ENCODE measurements at places on chromosomes 6 and 20.
A peak's percentile ranks its signal among the peaks of the same experiment; 100 is the strongest.

GRCh38 chr6:43075670-43076463, at the start of gene PTK7:
TSS of gene PTK7 (plus strand) at chr6:43076314. CDS start at chr6:43076489, 175 bp downstream.
- peak; percentile 88 for DNase-seq

DNA sequence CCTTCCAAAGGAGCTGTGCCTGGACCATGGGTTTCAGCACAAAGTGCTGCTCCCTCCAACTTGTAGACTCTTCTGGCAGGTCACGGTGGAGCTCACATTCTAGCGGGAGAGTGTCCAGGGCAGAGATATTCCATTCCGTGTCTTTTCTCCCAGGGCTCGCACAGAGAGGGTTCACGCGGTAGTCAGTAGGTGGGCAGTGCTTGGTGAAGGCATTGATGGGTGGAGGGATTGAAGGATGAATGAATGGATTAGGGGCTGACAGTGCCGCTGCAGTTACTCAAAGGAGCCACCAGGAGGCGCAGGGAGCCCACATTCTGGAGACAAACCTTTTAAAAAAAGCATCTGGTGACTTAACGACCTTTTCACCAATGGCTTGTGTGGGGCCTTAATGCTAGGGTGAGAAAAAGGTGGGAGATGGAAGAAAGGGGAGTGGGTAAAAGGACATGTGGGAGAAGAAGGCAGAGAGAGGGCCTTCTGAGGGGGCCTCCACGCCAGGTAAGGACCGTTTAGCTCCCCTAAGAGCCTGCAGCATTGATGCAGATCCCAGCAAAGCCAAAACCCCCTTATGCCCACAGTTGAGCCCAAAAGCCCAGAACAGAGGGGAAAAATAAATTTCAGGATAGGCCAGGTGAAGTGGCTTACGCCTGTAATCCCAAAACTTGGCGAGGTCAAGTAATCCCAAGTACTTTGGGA, 17.5 kb upstream of the FAM110A start:
- DNase-seq: peak; percentile 68

DNA sequence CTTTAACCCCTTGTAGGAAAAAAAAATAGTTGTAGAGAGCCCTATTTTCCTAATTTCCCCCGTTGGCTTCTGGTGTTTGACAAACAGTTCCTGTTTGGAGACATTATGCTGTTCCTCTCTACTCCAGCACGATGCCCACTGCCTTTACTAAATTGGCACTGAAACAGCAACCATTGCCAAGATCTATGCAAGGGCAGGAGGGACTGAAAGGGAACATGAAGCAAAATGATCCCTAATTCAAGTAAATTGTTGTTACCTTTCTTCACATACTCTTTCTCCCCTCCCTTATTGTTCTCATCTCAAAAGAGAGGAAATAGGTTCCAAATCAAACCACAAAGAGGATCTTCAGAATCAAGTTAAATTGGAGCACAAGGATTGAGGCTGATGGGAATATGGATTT, 764.1 kb upstream of the MMS22L start:
- no peak for DNase-seq

GRCh38 chr6:12418946-12419345, 128.8 kb downstream of the EDN1 start:
- no peak for DNase-seq

DNA sequence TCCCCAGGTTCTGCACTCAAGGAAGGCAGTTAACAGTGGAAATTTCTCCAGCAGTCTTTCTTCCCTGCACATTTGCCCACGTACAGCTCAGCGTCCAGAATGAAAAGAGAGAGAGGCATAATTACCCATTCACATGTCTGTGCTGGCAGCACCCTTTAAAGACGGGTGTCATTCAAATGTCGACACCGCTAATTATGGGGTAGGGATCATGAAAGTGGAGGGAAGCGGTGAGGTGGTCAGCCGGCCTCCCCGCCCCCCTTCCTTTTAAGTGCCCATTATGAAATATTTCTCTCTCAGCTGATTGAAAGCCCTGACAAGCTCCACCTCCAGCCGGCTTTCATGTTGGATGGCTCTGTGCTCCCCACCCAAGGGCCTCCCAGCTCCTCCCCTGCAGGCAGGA, 246.1 kb downstream of the BMP7 start:
- DNase-seq: no peak

GRCh38 chr6:11770546-11771466, 7.8 kb downstream of the ADTRP start:
- DNase-seq: peak; percentile 87

DNA sequence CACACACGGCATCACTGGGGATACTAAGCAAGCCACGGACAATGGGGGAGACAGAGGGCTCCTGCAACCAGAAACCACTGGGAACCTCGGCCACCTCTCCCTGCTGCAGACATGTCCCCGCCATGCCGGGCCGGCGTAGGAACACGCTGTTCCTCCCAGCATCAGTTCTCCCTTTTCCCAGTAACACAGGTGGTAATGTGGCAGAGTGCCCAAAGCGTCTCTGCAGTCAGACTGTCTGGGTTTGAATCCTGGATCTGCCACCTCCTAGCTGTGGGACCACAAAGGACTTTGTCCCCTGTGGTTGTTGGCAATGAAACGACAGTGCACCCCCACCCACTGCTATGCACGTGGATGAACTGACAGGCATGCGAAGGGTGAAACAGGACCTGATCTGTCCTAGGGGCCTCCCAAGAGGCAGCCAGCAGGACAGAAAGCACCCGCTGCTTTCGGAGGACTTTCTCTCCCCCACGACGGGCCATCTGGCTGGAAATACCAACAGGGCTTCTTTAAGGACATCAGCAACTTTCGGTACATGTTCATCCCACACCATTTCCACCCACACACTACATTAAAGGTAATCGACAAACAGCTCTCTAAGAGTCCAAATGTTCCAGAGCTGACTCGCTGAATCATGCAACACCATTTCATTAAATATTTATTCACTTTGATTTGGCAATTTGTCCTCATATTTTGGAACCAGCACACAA, 74.1 kb downstream of the SULF2 start:
- no peak for DNase-seq

DNA sequence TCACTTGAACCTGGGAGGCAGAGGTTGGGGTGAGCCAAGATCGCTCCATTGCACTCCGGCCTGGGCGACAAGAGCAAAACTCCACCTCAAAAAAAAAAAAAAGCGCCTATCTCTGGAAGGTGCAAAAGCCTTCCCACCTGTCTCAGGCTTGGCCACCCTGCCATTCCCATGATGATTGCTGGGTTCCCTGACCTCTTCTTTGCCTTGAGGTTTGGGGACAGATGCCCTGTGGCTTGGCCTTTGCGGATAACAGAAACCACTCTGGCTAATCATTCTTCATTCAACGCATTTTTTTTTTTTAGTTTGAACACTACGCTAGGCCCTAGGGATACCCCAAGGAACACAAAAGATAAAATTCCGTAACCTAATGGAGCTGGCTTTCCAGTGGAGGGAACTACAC, 6.8 kb upstream of the HMGA1 start:
- DNase-seq: no peak

GRCh38 chr6:134822920-134823709, 126.8 kb downstream of the ALDH8A1 start:
- peak; percentile 80 for DNase-seq

GRCh38 chr6:136927292-136927691, 5.2 kb downstream of the SLC35D3 start:
- DNase-seq: peak; percentile 21
